ENCODE measurements at places on chromosomes 1 and 21.

DNA sequence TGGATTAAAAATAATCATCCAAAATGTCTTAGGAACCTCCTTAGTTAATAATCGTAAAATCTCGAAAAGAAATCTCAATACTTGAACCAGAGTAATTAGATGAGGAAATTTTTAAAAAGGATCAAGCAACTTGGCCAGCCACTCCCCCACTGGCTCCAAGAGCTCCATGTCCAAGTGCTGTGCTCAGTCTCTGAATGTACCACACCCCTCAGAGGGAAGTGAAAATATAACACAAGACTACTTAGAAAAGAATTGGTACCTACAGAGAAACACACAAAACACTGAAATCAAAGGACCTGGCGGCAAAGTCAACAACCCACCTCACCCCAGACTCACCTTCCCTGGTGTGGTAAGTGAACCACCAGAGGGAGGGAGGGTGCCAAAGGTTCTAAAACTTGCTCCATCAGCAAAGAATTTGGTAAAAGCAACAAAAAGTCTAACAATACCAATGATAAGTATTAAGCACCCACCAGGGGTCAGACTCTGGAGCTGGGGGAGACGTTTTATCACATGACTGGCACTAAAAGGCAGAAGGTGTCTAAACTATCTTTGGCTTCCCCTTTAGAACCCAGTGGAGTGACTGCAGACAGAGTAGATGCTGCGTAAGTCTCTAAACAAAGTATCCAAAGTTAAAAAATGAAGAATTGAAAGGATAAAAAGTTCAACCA lies 14.0 kb downstream of the LBR start:
- DNase-seq, result no peak

GRCh38 chr1:14712136-14712535 lies 113.7 kb downstream of the KAZN start:
- no peak for DNase-seq

DNA sequence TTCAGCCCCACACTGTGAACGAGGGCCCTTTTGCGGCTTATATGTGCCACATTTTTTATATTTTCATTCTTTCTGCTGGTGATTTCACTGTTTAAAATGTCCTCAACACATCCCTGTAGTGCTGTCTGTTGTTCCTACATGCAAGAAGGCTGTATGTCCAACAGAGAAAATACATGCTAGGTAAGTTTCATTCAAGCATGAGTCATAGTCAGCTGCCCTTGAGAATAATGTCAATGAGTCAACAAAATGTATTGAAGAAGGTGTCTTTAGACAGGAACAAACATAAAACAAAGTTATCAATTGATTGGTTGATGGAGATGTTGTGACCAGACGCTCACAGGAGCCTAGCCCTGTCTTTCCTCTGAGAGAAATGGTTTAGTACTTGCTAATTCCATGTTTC lies 553.4 kb downstream of the PLPP3 start:
- no peak for DNase-seq

- DNase-seq, result no peak
These were observed 2.8 kb downstream of the PRDM16 start for GRCh38 chr1:3071565-3072390.

GRCh38 chr1:86491171-86491950 lies 22.6 kb downstream of the CLCA1 start:
- DNase-seq, result no peak

DNA sequence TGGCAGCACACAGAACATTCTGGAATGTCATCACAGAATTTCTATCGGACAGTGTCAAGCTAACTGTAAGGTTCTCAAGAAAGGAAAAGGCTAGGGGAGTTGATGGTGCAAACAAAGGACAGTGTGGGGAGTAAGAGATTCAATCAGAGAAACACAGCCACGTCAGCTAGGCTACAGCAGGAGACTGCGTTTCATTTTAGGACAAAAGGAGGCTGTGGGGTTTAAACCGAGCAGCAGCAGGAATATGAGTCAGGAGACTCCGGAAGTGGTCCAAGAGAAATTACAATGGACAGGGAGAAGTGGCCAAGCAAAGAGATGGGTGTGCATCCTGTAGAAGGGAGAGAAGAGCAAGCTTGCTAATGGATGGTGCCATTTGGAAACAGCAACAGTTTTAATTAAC lies 37.4 kb upstream of the C1orf198 start:
- no peak for DNase-seq

GRCh38 chr1:237672748-237673147 lies 218.0 kb downstream of the ZP4 start:
- no peak for DNase-seq

- DNase-seq, result no peak
These were observed 482 bp downstream of the GRIK1 start for GRCh38 chr21:29939104-29939923.

DNA sequence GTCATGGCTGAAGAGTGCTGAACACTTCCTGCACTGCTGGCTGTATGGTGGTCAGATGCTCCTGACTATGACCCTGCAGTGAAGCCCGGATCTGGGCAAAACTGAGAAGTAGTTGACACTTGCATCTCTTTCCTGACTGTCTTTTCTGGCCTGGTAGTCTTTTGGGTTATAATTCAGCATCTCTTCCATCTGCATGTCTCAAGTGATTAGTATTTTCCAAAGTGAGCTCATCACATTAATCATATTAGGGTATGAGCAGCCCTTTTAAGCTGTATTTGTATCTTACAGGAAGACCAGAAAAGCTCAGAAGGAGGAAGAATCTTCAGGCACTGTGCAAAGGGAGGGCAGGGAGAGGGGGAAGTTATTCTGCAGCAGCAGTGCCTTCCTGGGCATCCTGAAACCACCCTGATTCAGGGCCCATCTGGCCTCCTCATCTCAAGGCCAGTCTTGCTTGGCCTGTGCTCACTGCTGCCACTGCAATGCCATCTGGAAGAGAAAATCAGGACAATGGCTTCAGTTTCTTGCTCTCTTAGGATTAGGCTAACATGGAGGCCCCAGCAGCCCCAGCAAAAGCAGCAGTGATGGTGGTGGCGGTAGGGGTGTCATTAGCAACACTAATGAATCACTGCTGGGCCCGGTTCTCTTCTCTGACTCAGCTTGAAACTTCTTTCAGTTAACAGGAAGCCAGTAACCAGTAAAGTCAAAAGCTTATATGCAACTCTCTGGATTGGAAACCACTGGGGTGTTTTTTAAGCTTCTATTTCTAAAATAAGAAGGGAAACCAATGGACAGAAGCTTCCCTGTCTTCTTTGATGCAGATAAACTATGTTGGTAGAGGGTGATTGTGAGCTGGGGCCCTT lies 63.3 kb upstream of the WDR26 start:
- DNase-seq, result peak; percentile 55

GRCh38 chr1:68919075-68919474 lies 422.2 kb upstream of the DEPDC1 start:
- DNase-seq, result no peak

GRCh38 chr1:12585536-12585935 lies 32.5 kb downstream of the DHRS3 start:
- DNase-seq, result no peak

GRCh38 chr1:228416217-228416933 lies at the start of gene TRIM17:
TRIM17 (minus strand) TSS chr1:228416861; CDS start chr1:228415072, 1,789 bp downstream.
- DNase-seq, result no peak

DNA sequence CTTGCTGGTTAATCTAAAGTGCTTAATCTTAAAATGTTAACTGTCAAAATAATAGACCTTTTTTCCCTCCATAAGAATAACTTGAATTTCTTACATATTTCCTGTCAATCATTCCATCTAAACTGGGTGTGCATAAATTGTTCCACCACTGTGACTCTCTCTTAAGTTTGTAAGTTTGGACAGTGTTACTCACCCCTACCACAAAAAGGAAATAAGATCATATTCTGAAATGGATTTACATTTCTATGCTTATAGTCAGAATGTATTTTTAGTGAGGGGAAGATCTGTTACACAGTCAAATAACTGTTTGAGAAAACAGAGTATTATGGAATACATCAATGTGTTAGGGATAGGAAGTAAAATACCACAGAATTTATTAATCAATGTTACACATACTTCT lies 109.6 kb upstream of the DPYD start:
- DNase-seq, result no peak

- no peak for DNase-seq
These were observed 36.2 kb downstream of the CELF3 start for GRCh38 chr1:151680391-151680790.

DNA sequence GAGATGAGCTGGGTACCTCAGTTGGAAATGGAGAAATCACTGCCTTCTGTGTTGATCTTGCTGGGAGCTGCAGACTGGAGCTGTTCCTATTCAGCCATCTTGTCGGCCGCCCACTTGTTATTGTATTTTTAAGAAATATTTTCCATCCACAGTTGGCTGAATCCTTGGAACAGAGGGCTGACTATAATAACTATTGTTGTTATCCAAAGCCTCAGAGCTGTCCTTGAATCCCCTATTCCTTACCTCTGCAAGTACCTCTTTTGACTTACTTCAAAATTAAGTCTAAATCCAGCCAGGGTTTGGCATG lies 44.1 kb upstream of the GRHL3 start:
- no peak for DNase-seq

DNA sequence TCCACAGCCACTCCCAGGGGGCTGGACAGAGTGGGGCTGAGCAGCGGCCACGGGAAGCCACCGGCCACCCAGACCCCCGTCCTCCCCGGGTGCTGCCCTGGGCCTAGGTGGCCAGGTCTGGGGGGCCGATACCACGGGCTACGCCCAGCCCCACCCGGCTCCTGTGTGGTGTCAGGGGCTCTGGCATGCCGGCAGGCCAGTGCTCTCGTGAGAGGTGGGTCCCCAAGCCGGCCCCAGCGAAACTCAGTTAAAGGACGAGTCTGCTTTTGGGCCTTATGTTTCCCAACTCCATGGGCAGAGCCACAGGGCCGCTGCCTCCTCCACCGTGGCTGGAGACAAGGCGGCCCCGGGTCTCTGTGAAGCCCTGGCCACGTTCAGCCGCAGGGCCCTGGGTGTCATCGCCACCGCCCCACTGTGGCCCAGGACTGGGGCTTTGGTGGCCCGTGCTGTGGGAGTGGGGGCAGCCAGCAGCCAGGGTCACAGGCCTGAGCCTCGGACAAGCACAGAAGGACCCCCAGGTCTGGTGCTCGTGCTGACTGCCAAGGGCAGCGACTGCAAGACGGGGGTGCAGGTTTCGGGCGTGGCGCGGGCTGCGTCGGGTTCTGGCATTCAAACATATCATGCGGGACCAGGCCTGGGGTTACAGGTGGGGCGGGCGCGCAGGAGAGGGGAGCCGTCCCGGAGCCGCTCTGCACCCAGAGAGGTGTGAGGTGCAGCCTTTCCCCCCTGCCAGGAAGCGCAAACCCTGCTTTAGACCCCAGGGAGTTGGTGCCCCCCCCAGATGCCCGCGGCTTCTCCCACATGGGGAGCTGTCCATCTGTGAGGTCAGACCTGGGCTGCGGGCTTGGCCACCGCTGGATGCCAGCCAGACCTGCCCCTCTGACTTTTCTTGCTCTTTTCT lies 11.9 kb upstream of the C1orf159 start:
- no peak for DNase-seq

DNA sequence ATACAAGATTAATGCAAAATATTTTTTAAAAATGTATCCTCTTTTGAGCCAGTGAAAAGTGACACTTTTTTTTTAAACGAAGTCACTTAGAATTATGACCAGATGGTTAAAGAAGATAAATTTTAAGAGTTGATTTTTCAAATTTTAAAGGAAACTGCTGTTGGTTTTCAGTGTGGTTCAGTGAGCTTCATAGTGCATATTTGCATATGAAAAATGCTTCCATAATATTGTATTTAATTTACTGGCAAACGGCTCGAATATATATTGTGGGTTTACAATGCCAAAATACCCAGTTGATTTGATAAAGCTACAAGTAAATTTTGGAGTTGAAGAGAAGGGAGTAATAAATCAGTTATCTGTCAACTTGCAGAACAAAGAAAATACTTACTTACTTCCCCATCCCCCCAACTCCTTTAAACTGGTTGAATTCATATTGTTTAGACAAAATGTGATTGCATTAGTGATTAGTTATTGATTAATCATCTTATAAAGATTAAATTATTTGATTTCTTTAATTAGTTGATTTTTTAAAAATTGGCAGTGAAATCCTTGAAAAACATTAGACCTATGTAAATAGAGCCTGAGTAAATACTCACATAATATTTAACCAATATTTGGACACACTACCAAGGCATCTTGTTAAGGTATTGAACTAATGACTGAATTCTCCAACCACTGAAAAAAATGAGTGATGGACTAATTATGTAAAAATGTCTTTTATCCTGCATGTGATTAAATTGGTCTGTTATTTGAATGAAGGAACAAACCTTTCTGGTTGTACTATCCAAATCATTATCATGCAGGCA lies 122.8 kb upstream of the APP start:
- no peak for DNase-seq

Data from GM19239 (cell line).